ENCODE measurements at places on chromosomes 3 and 15.
A peak's percentile ranks its signal among the peaks of the same experiment; 100 is the strongest.

- no peak for DNase-seq
Observed at GRCh38 chr3:195758721-195759353, 38.1 kb downstream of the MUC20 start.

GRCh38 chr3:11059090-11059798 is 66.7 kb downstream of the SLC6A1 start:
- peak; percentile 74 for DNase-seq

DNA sequence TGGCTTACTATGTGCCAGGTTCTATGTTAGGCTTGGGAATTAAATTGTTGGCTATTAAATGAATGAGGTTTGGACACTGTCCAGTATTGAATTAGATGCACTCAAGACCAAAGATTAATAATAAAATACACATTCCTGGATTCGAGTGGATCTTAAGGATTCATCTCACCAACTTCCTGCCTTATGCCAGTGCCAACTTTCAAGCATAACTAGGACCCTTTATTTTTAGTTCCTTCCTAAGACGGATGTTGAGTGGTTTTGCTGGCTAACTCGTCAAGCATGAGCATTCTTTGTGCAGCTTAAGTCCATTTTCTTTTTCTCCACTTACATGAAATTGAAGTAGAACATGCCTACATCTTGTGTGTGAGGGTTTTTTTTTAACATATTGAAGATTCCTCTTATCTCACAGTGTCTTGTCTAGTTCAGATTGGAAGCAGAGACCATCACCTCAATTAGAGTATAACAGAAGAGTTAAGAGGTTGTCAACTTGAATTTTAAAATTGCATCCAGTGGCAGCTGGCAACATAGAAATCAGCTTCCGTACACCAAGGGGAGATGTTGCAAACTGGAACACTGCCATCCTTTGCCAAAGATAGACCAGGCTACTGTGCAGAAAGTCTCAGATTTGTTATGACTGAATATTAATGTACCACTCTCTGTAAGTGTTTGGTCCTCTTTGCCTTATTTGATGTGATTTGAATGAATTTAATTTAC is 106.3 kb upstream of the BFSP2 start:
- no peak for DNase-seq

DNA sequence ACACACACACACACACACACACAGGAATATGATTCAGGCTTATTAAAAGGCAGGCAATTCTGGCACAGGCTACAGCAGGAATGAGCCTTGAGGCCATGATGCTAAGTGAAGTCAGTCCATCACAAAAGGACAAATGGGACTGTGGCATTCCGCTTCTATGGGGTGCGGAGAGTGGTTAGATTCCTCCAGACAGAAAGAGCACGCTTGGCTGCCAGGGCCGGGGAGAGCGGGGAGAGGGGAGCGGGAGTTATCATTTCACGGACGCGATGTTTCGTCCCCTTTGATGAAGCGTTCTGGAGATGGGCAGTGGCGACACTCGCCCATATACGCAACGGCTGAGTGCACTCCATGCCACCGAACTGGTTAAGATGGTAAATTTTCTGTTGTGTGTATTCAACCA is 58.5 kb upstream of the FAM174B start:
- peak; percentile 19 for DNase-seq

GRCh38 chr3:40978442-40978841 is 220.9 kb upstream of the CTNNB1 start:
- no peak for DNase-seq

DNA sequence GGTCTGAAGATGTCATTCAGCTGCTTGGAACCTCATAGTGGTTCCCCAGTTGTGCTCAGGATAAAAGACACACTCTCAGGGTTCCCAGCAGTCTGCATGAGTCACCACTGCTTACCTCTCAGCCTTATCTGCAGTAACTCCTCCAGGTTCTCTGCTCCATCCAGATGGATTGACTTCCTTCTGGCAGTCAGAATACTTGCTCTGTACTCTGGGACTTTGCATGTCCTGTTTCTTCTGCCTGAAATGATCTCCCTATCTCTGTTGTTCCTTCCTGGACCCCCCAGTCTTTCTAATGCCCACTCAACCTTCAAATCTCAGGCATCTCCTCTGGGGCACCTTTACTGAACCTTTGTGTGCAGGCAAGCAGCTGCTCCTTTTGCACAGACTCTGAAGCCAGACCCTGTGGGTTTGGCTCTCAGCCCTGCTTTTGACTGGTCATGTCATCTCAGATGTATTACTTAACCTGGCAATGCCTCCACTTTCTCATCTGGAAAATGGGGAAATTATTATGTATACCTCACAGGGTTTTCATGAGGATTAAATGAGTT is 38.4 kb downstream of the ITPR1 start:
- peak; percentile 26 for DNase-seq

- peak; percentile 30 for DNase-seq
Observed at GRCh38 chr3:71582036-71582611, 1.4 kb downstream of the FOXP1 start.

- no peak for DNase-seq
Observed at GRCh38 chr15:94535298-94536048, 304.1 kb downstream of the MCTP2 start.

DNA sequence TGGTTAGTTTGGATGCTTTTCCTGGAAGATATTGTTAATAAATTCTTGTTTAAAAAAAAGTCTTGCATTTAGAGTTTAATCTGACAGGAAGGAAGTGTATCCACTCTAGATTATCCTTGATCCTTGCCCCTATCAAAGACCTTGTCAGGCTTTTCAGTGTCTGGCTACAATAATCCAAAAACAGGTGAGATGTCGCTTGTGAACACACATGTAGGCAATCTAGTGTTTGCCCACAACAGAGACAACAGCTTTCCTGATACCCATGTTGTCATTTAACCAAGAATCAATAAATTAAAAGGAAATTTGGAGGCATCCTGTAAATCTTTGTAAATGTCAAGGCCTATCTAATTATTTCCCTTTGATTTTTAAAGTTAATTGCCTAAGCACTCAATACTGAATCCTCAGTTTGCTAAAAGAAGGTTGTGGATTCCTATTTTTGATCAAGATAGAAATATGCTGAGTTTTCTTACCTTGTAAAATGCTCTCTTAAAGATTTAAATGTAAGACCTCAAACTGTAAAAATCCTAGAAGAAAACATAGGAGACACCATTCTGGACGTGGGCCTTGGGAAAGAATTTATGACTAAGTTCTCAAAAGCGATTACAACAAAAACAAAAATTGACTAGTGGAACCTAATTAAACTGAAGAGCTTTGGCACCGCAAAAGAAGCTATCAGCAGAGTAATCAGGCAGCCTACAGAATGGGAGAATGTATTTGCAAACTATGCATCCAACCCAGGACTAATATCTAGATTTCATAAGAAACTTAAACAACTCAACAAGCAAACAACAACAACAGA is 207.7 kb downstream of the NAALADL2 start:
- no peak for DNase-seq

- no peak for DNase-seq
Observed at GRCh38 chr15:63931556-63931955, 97.8 kb upstream of the HERC1 start.

DNA sequence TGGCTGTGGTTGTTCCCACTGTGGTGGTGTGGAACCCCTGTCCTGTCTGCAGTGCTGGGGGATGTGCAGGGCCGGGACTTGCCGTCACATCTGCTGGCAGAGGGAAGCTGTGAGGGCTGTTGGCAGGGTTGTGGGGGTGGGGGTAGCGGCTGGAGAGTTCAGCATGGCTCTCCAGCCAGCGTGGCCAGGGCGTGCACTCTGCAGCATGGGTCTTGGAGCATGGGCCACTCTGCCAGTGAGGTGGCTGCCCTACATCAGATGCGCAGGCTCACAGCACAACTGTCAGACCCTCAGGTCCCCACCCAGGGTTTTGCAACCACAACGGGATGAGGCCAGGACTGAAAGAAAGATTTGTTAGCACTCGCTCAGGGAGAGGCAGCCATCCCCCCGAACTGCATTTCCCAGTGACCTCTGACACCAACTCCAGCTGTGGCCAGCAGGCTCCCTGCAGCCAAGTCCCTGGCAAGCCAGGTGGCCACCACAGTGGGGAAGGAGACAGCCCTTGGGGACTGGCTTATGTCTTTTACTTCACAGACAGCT is 237.7 kb upstream of the LYSMD4 start:
- no peak for DNase-seq

GRCh38 chr15:68217341-68217740 is 12.2 kb downstream of the CLN6 start:
- no peak for DNase-seq

- peak; percentile 68 for DNase-seq
Observed at GRCh38 chr3:30611613-30612436, 5.4 kb downstream of the TGFBR2 start.

GRCh38 chr3:45509038-45509767 is 85.3 kb upstream of the LIMD1 start:
- peak; percentile 99 for DNase-seq

GRCh38 chr3:144241404-144241803 is 269.8 kb downstream of the DIPK2A start:
- DNase-seq: no peak

DNA sequence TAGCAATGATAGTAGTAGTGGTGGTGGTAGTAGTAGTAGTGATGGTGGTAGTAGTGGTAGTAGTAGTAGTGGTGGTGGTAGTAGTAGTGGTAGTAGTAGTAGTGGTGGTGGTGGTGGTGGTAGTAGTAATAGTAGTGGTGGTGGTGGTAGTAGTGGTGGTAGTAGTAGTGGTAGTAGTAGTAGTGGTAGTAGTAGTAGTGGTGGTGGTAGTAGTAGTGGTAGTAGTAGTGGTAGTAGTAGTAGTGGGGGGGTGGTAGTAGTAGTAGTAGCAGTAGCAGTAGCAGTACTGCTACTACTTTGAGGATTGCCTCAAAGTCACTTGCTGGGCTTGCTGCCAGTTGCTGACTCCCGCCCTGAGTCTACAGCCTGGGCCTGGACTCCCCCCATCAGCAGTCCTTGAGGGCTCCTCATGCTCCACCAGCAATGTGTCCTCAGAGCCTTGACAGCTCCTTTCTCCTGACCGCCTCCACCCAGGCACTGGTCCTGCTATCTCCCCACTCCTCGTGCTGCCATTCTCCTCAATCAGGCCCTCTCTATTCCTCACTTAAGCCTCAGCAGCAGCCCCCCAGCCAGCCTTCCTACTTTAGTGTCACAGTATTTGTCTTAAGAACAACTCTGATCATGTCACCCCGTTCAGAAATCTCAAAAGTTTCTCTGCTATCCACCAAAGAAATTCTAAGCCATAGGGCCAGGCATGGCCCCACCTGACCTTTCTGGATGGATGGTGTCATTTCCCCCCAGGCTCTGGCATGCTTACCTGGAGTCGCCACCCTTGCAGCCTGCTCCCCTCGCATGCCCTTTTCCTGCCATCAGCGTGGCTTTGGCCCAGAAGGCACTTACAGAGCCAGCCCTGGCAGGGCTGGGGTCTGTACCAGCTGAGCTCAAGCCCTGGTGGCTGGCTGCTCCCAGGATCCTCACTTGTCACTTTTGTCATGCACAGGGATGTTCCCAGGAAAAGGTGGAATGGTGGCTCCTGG is 45.6 kb downstream of the DLEC1 start:
- peak; percentile 29 for DNase-seq

DNA sequence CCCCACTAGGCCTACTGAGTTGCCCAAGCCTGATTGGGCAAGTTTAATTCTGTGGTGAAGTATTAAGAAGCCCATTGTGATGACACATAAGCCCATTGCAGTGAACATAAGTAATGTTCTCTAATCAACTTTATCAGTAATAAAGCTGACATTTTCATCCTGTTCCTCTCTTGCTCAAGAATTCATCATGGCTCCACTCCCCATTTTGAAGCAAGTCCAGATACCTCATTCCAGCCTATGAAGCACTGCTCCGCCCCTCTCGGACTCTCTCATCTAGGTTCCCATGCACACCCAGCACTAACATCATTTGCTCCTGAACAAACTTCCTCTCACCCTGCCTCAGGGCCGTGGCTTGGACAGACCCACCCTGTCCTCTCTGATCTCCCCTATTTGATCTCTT is 10.5 kb downstream of the SHF start:
- DNase-seq: no peak

- DNase-seq: peak; percentile 20
Observed at GRCh38 chr15:77784361-77785292, 151.9 kb upstream of the LINGO1 start.

DNA sequence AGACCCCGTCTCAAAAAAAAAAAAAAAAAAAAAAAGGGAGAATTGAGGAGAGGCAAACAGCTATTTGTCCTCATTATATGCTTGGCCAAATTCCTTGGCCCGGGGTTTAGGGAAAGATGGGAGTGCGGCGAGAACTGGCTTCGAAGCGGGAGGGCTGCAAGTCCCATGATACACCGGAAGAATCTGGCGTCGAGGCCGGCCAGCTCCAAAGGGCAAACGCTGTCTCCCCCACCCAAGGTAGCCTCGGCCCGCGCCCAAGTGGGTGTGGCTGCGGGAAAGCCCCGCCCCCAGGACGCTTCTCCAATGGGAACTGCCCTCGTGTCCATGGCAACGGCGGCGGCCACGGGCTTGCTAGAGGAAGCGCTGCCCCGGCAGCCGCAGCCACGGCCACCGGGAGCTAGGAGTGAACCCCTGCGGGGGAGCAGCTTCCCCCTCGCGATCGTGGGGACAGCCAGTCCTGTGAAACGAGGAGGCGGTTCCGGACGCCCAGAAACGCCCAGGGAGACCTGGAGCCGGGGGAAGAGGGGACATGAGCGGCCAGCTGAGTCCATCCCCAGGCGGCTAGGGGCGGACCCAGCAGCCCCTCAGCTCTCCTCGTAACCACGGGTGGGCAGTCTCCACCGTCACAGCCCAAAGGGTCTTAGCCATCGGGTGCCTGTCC is at the start of gene TTLL13:
Gene TTLL13 (plus strand): TSS at position 354 of the 661 bp plus-strand sequence. CDS start 1,075 bp downstream, outside the sequence.
- DNase-seq: peak; percentile 81

DNA sequence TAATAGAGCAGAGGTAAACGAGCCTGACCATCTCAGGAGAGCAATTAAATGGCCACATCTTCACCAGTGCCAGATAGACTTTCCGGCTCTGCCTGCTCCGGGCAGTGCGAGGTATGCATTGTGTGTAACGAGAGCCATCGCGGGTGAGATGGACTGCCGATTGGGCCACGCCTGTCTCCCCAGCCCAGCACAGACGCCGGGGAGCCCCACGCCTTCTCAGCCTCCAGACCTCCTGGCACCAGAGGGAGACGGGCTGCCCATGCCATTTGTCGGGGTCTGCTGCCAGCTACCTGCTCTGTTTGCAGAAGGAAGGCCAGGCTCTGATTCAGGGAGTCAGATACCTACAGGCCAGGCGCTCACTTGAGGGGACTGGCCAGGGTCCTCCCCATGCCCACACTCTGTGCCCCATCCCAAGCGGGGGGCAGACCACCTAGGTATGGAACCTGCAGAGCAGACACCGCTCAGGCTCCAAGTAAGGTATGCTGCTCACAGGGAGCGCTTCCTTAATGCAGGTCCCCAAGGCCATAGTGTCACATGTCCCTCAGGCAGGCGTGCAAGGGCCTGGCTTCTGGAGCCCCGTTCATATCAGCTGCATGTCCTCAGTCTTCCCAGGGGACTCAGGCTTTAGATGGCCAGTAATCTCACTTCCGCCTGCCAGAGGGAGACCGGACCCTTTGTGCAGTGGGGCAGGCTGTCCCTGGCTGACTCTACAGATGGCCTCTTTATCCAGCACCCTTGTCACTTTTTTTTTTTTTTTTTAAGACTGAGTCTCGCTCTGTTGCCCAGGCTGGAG is 62.2 kb downstream of the DNAJB8 start:
- no peak for DNase-seq

GRCh38 chr15:32659340-32660155 is 18.0 kb downstream of the SCG5 start:
- no peak for DNase-seq

GRCh38 chr3:38645601-38646000 is 3.9 kb downstream of the SCN5A start:
- no peak for DNase-seq

- no peak for DNase-seq
Observed at GRCh38 chr3:45908761-45909160, 22.4 kb downstream of the CCR9 start.

- DNase-seq: no peak
Observed at GRCh38 chr3:115655761-115656282, 32.5 kb downstream of the GAP43 start.

GRCh38 chr15:59299929-59300617 is 72.6 kb downstream of the MYO1E start:
- DNase-seq: peak; percentile 99

Data from iris pigment epithelial cell (primary cell).